ENCODE measurements at places on chromosomes 11 and 22.
A peak's percentile ranks its signal among the peaks of the same experiment; 100 is the strongest.

DNA sequence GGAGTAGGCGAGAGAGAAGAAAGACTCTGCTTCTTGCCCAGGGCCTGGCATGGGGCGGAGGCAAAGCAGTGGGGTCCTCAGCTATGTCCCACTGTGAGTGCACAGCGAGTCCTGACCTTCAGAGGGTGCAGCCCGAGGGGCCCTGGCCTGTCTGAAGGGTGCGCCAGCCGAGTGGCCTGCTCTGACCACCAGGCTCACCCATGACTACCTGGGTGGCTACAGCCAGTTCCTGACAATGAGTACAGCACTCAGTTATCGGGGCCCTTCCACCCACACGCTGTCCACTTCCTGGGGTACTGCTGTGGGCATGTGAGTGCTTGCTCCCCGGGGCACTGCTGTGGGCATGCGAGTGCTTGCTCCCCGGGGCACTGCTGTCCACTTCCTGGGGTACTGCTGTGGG, 74.1 kb upstream of the B3GAT1 start:
- DNase-seq = no peak

GRCh38 chr22:28316014-28316413, 363.6 kb downstream of the TTC28 start:
- DNase-seq = no peak

GRCh38 chr11:118052581-118053206, 24.2 kb upstream of the TMPRSS4 start:
- no peak for DNase-seq

- DNase-seq = no peak
Observed at GRCh38 chr22:30891443-30891755, 77.2 kb downstream of the MORC2 start.

DNA sequence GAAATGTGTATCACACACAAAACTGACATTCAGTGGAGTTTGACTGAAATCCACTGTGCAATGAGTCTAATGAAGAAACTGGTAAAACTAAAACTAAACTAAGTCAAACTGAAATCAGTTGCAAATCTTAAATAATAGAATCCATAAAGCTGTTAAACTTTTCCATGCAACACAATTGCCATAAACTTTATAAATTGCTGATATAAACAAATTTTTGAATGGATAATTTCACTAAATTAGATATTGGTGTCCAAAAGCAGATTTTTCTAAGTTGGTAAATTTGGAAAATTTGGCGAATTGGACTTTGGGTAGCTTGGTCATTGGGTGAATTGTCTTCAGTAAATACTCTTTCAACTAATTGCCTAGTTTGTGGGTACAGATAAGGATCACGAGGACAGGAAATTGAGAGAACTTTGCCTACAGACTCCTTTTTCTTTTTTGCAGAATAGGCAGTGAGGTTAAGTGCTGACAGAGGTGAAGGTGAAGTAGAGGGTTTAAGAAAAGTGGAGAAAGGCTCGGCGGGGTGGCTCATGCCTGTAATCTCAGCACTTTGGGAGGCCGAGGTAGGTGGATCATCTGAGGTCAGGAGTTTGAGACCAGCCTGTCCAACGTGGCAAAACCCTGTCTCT, 12.8 kb downstream of the MRPL17 start:
- DNase-seq = no peak

GRCh38 chr11:32420937-32421901, 14.1 kb downstream of the WT1 start:
- no peak for DNase-seq

DNA sequence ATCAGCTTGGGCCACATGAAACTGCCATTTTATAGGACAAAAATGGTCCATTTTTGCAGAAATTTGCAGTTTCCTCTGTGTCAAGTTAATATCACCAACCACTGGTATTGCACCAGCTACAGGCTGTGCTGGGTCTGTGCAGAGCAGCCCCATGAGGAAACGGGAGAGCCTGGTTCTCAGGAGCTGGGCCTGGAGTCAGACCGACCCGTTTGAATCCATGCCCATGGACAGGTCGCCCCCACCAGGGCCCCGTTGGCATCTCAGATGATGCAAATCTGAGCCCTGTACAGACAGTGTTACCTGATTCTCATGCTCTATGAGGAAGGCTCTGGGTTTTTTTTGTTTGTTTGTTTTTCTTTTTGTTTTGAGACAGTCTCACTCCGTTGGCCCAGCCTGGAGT, 9.8 kb upstream of the SEC14L6 start:
- DNase-seq = no peak

GRCh38 chr11:28822576-28822975, 714.4 kb downstream of the METTL15 start:
- no peak for DNase-seq

GRCh38 chr22:44404341-44405020, 91.7 kb upstream of the SHISAL1 start:
- DNase-seq = no peak

DNA sequence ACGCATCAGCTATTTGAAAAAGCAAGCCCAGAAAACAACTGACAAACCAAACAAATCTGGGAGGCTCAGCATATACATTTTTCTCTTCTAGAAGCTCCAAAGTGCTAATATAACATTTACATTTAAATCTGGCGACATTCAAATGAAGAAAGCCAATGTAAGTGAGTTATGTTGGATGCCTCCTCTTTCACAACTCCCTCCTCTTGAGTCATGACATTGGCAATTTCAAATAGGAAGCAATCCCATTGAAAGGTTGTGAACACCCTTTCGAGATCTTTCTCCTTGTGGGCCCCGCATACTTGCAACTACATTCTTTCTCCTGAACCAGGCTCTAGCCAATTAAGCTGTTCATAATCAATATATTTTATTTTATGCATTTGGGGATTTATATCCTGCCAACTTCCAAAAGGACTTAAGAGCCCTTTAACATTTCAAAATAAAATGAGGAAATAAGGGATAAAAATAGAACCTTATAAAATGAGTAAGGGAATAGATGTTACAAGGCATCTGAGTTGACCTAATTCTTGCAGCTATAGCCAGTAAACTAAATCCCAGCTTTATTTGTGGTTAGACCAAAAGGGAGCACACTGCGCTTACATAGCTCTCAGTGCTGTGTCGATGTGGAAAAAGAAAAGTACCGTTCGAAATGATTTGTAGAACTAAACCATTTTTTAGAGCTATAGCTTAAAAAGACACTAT, 129.5 kb upstream of the SESN3 start:
- no peak for DNase-seq

- no peak for DNase-seq
Observed at GRCh38 chr11:11978792-11979487, 29.5 kb downstream of the DKK3 start.

GRCh38 chr11:57647960-57648800, 1.5 kb downstream of the YPEL4 start:
- no peak for DNase-seq

GRCh38 chr11:94826415-94826814, 58.3 kb downstream of the AMOTL1 start:
- no peak for DNase-seq

GRCh38 chr11:36885154-36885553, 287.1 kb upstream of the RAG2 start:
- DNase-seq = no peak

DNA sequence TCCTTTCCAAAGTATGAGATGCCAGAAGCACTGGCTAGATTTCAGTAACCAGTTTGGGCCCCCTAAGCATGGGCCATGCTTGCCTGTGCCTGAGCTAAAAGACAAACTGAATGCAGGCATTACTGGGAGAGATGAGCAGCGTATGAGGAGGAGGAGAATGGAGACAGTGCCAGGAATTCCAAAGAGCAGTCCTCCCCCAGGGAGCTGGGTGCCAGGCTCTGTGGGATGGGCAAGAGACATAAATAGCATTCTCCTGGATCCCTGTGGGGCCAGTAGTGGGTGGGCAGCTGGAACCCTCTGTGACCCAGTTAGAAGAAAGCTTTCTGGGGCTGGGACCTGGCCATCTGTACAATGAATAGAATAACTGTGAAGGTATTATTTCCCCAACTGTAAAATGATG, 235.6 kb downstream of the KCNA4 start:
- no peak for DNase-seq

DNA sequence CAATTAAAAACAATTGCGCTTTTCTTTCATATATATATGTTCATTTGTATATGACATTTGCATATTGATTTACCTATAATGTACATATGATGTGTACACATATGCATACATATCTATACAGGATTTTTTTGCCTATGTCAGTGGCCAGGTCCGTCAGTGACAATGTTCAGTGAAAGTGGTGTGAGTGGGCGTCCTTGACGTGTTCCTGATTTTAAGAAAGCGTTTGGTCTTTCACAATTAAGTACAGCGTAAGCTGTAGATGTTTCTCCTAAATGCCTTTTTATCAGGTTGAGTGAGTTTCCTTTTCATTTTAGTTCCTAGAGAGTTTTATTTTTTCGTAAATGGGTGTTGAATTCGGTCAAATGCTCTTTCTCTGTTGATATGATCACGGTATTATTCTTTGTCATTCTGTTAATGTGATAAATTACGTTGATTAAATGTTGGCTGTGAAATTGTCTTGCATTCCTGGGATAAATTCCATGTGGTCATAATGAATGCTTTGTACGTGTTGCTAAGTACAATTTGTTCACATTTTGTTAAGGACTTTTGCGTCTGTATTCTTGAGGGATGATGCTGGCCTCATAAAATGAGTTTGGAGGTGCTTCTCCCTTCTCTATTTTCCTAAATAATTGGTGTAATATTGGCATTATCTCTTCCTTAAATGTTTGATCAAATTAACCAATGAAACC, 10.6 kb upstream of the GNB1L start:
- DNase-seq = no peak

GRCh38 chr22:50657925-50658324, 14.7 kb upstream of the SHANK3 start:
- DNase-seq = no peak

- no peak for DNase-seq
Observed at GRCh38 chr22:44462246-44463010, 35.6 kb downstream of the RTL6 start.

DNA sequence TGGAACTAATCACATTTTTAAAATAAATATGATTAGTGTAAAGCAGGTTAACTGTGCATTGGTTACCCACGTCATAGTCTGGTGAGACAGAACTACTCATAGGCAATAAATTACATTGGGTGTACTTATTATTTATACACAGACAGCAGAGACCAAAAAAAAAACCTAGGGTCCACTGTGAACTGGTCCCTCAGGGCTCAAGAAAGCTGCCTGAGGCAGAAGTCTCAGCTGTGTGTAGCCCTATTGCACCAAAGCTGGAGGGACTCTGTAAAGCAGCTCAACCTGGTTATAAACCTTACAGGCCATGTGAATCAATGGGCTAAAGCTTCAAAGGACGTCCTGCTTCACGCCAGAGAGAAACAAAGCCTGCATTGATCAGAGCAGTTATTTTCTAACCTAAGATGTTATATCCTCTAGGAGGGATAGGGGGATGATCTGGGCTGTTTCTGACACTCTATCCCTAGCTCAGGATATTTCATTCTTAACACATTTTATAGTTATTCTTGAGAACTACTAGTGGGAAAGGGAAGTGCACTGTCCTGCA, 432.2 kb upstream of the ANO3 start:
- DNase-seq = no peak

DNA sequence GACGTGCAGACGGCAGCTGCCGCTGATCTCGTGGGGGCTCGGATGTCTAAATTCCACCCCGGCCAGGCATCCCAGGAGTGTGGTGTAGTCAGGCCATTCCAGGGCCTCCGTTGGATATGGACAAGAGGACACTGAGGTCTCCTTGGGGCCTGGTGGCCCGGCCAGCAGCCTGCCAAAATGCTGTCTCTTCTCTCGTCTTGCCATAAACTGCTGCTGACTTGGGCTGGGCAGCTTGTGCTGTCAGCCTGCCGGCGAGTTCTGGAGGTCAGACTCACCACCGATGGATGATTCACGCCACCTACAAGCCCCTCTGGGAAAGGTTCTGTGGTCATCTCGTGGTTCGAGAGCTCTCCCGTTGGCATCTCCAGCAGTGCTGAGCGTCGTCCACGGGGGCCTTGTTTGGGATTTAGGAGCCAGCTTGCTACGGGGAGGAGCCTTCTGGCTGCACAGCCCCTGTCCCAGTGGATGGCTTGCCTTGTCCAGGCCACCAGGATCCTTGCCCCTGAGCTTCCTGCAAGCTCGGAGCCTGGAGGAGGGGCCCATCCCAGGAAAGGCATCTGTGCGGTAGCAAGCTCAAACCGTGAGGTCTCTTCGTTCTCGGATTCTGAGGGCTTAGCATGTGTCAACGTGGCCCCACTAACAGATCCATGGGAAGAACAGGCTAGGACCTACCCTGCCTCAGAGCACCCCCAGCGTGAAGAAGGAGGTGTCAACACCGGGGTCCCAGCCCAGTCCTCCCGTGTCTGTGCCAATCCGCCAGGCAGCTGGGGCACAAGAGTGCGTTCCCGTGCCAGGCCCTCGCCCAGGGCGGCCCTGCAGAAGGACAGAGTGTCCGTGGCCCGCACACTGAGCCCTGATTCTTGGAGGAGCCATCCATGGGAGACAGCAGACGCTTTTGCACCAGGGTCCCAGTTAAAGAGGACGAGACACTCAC, 1114.1 kb downstream of the BRD1 start:
- DNase-seq = no peak

GRCh38 chr22:45317551-45318167, 7.9 kb downstream of the FAM118A start:
- no peak for DNase-seq

DNA sequence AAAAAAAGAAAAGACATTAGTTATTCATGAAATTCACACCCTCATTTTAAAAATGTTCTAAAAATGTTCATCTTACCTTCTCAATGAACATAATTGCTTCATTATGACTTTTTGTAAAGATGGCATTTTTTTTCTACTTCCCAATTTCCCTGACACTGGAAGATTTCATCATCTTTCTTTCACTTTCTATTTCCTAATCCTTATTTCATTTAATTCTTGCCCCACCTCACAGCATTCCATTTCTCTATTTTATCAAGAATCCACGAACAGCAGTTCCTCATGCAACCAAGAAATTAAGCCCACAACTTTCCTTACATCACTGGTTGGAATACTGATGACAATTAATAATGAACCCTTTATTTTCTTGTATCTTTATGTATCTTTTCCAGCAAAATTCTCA, 1.9 kb downstream of the PATL1 start:
- no peak for DNase-seq

- no peak for DNase-seq
Observed at GRCh38 chr22:46551996-46552395, 14.6 kb upstream of the CELSR1 start.

GRCh38 chr22:45910928-45911467, 66.0 kb downstream of the WNT7B start:
- DNase-seq = no peak

- peak; percentile 36 for DNase-seq
Observed at GRCh38 chr11:28566339-28567089, 458.3 kb downstream of the METTL15 start.

GRCh38 chr11:131327421-131327820, 43.0 kb upstream of the NTM start:
- DNase-seq = no peak
